Activated naive CD4-positive, alpha-beta T cell treated with anti-CD3 and anti-CD28 coated beads, Interleukin-2, amount 50 U/mL, for 16 hours (primary cell): ENCODE measurements at places on chromosomes 7 and 10.

GRCh38 chr7:108203537-108203936, 73.4 kb upstream of the LAMB4 start:
- DNase-seq = no peak

GRCh38 chr10:58631715-58632114, 119.0 kb downstream of the BICC1 start:
- no peak for DNase-seq

GRCh38 chr7:64651632-64652165, 14.2 kb upstream of the ZNF107 start:
- DNase-seq = no peak

DNA sequence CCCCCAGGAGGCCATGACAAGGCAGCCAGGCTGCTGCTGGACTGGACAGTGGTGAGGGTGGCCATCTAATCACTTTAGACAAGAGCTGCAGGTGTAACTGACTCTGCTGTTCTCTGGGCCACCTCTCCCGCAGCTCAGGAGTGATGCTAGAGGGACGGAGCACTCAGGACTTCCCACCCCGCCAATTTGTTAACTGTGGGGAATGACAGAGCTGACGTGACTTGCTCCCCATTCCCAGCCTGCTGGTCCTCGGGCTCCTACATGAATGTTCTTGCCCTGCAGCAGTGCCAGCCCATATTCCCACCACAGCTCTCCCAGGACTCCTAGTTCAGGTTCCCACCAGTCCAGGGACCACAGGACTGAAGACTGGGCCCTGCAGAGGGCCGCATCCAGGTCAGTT, 16.7 kb upstream of the NPFFR1 start:
- no peak for DNase-seq
